ENCODE measurements at places on chromosomes 5 and 9.
A peak's percentile ranks its signal among the peaks of the same experiment; 100 is the strongest.

DNA sequence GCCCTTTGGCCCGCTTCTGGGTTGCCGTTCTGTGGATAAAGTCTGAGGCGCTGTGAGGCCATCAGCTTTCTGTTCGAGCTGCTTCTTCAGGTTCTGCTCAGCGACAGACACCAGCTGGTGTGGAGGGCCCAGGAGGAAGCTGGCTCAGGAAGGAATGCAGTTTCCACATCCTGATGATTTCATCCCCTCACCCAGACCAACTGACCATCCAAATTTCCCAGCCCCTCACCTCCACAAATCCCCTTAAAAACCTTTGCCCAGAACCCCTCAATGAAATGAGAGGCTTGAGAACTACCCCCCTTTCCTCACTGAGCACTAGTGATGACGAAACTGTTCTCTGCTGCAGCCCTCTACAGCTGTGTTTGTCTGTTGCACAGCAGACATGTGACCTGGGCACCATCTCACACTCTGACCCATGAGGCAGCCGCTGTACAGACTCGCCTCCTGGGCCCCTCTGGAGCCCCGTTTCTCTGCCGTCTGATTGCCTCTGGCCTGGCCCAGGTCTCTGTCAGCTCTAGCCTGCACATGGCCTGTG lies 45.4 kb downstream of the SPATA31C2 start:
- DNase-seq = no peak

GRCh38 chr9:70229579-70229978 lies 29.2 kb upstream of the SMC5 start:
- no peak for DNase-seq

DNA sequence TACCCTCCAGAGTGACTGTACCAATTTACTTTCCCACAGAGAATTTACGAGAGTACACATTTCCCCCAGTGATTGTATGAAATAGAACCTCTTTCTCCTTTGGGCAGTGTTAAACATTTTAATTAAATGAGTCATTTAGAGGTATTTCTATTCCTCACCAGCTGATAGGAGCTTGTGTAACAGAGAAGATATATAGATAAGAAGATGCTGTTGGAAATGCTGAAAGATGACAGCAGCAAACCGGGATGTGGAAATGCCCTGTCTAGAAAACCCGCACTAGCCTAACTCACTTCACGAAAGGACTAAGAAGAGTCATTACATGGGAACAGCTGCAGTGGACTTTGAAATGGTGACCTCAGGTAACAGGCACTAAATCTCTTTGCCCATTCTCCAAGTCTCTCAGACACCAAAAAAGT lies 68.3 kb downstream of the LPAR1 start:
- no peak for DNase-seq

DNA sequence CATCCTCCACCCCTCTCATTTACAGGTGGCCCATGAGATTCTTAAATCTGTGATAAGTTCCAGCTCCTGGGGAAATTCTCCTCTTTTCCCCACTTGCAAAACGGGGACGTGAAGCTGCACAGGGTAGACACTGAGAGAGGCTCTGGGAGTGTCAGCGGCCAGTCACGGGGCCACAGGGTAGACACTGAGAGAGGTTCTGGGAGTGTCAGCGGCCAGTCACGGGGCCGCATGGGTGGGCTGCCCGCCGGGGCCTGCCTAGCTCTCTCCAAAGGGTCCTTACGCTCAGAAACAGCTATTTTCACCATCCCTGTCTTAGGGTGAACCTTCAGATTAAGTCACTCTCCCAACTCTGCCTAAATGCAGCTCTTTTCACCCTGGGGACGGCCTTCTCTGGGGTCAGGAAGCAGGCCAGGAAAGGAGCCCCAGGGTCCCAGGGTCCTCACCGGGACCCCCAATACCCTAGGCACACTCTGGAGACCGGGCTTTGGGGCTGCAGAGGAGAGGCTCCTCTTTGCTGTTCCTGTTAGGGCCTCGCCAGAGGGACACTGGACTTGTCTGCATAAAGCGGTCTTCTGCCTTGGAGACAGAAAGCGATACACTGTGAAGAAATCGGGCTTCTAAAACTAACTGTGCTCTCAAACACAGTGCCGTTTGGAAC lies 1.5 kb downstream of the FAM78A start:
- no peak for DNase-seq

GRCh38 chr5:134873494-134873893 lies 677 bp upstream of the TXNDC15 start:
- no peak for DNase-seq

DNA sequence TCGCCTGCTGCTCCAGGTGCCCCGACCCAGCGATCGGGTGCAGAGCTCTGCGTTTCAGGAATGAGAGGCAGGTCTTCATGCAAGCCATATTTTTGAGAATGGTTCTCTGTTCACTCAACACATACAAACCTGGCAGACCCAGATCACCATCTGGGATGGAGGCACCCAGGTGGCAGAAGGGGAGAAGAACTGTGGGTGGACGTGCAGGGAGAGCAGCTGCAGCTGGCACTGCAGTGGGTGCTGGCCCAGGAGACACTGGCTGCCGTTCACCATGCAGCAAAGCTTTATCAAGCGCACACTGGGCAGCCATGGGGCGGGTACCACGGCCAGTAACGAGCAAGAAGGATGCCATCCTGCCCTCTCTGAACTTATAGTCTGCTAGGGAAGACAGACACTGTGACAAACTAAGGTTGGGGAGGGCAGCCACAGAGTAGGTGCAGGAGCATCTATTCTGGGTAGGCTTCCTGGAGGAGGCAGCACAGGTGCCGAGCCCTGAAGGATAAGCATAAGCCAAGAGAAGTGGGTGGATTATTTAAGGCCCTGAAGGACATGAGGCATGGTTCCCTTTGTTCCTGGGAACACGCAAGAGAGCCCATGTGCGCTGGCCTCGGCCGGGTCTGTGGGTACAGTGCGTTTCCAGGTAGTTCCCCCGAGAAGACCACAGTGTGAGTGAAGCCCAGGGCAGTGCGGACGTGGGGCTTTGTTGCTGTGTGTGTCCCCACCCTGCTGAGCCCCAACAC lies 46.2 kb upstream of the FCN2 start:
- DNase-seq = no peak

GRCh38 chr9:90301277-90301653 lies 341.4 kb downstream of the DIRAS2 start:
- DNase-seq = peak; percentile 50

GRCh38 chr9:129270903-129271431 lies 92.9 kb upstream of the IER5L start:
- DNase-seq = no peak

GRCh38 chr5:73170522-73170921 lies 2.5 kb upstream of the TMEM174 start:
- DNase-seq = no peak

- DNase-seq = no peak
Measured at GRCh38 chr5:167447466-167448375, 843.7 kb upstream of the WWC1 start.

GRCh38 chr9:94593459-94594345 lies at the start of gene FBP2:
FBP2 (minus strand) TSS chr9:94593824; CDS start chr9:94593726, 98 bp downstream.
- no peak for DNase-seq

GRCh38 chr5:65172486-65173129 lies 309.1 kb downstream of the ADAMTS6 start:
- DNase-seq = no peak

GRCh38 chr9:121237916-121238315 lies 30.0 kb upstream of the GSN start:
- no peak for DNase-seq

- DNase-seq = no peak
Measured at GRCh38 chr9:18675973-18676372, 202.0 kb downstream of the ADAMTSL1 start.

DNA sequence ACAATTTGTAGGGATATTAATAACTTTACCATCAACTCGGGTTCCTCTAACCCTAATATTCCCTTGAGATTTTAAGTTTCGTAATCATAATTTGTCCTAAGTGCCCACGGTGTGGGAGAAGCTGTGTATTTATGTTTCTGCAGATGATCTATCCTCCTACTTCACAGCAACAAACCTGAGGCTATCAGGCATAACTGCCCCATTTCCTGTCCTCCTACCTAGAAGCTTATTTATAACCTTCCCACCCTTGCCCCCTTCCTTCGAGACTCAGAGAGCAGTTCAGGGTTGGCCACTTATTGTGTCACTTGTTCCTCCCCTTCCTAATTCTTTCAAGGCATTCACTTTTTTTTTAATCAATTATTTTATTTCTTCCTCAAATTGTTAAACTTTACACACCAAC lies 29.6 kb upstream of the LCP2 start:
- no peak for DNase-seq

GRCh38 chr9:135522931-135523330 lies 1.7 kb downstream of the LCN1 start:
- no peak for DNase-seq

DNA sequence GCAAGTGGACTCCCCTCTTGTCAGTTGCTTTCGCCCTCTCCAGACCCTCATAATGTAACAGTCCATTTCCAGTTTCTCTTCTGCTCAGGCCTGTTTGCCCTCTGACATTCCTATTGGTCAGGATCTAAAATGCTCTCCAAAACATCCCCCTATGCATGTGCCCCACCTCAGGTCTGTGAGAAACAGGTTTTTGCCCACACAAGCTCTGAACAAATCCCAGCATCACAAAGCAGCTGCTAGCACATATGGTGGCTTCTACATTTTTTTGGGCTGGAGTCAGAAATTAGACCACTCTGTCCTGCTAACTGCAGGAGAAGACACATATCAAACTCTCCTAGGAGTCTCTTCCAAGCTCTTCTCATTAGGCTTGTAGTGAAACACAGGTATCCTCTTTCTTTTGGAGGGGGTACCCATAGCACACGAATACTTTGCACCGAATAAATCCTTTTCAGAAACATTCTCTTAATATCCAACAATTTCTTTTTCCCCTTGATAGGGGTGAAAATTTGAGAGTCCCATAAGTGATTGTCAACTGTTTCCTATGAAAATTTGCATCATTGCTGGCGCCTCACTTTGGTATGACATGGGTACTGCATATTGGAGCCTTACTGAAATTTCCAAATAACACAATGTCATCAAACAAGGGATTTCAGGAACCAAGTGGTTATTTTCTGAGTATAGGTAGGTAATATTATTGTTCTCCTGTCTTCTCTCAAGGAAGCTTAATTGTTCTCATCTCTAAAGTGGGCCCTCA lies 19.3 kb upstream of the HSPA9 start:
- DNase-seq = no peak

DNA sequence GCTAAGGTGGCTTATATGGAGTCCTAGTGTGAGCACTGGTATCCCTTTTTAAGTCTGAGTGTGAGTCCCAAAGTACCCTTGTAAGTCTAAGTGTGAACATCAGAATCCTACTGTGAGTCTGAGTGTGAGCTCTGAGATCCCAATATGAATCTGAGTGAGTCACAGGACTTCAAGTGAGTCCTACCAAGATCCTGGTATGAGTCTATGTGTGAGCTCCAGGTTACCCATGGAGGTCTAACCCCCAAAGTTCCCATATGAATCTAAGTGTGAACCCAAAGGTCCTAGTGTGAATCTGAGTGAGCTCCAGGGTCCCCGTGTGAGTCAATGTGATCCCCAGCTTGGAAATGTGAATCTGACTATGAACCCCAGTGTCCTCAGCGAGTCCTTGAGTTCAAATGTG lies 2.3 kb downstream of the CNTFR start:
- DNase-seq = no peak

GRCh38 chr5:68047035-68047434 lies 168.5 kb upstream of the PIK3R1 start:
- peak; percentile 30 for DNase-seq

GRCh38 chr9:78568774-78569173 lies 271.8 kb downstream of the PSAT1 start:
- no peak for DNase-seq

- DNase-seq = no peak
Measured at GRCh38 chr9:89439571-89439970, 58.3 kb downstream of the SEMA4D start.

- DNase-seq = no peak
Measured at GRCh38 chr9:132942541-132943182, 1.8 kb downstream of the TSC1 start.

DNA sequence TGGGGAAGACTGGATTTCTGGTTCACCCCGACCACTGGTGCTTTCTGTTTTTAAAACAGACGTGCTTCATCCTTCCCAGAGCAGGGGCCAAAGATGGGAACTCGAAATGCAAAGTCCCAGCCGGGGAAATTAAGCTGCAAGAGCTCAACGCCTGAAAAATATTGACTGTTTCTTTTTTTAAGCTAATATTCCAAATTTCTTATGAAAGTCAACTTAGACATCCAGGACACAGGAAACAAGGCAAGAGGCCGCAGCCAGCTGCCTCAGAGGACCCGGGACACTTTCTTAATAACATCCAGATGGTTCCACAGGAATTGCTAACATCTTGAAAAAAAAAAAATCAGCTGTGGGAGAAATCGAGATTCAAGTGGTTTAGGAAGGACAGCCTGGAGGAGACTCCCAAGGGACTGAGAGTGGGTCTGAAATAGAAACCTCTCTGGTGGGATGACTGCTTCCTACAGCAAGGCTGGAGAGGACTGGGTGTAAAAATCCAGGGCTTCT lies 144.9 kb downstream of the FGF1 start:
- peak; percentile 86 for DNase-seq

DNA sequence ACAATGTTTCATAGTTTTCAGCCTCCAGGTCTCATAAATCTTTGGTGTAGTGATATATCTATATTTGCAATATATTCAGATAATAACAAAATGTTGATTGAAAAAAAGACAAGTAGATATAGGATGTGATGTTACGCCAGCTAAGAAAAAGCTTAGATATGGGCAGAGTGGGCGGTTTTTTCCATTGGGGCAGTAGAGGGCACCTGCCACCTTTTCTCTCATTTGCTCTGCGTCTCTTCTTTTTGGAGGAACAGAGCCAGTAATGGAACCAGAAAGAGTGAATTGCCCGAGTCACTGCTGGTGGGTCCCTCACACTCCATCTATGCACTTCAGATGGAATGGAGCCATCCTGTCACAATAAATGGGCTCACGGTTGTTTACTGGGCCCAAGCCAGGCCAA lies 62.1 kb upstream of the FANCC start:
- DNase-seq = no peak

DNA sequence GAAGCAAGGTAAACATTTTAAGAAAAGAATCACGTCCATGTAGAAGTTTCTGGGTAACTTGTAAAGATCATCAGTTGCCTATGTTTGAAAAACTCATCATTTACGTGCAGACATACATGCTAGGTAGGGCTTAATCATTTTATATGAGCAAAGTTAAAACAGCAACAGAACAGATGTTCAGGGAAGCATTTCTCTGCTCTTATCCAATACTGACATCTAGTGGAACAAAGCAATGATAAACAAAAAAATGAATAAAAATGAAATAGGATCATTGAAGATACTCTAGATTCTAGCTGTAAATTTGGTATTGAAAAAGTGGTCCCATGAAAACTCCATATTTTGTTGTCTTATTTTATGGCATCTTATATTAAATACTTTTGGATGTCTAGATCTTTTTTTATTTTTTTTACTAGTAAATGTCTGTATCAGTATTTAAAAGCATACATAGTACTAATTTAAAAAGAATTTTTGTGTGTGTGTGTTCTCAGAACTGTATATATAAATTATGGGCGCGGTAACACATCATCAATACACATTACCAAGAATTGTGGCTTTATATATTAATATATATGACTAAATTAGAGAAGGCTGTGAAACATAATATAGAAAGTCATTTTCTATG lies 1050.2 kb downstream of the CDH12 start:
- peak; percentile 32 for DNase-seq

GRCh38 chr9:93896093-93896492 lies 59.1 kb downstream of the BARX1 start:
- no peak for DNase-seq

GRCh38 chr5:37847978-37848425 lies 8.2 kb upstream of the GDNF start:
- DNase-seq = no peak

- peak; percentile 37 for DNase-seq
Measured at GRCh38 chr5:113044776-113045465, 68.3 kb downstream of the DCP2 start.

- no peak for DNase-seq
Measured at GRCh38 chr5:122141751-122142150, 12.4 kb downstream of the ZNF474 start.

- peak; percentile 26 for DNase-seq
Measured at GRCh38 chr9:109934136-109934856, 154.3 kb downstream of the PALM2AKAP2 start.

Measured in skin of body (tissue), 3 donors.